Spleen (tissue), 13 donors: ENCODE measurements at places on chromosomes 11 and 22. TPM values are rescaled to one million over a fixed set of nuclear protein-coding genes. Genes with fewer than 3 reads are reported as not detected.

Gene APOL5
- total RNA-seq = not detected

Gene PARVA
- total RNA-seq = 29.7 TPM

Gene DGAT2
- total RNA-seq = 14.4 TPM

Gene KDM4D
- 2.8 TPM for total RNA-seq

Gene KIRREL3
- total RNA-seq = 1.4 TPM

Gene ACER3
- total RNA-seq = 52.2 TPM

Gene KCNC1
- total RNA-seq = not detected

Gene EIF4G2
- 510 TPM for total RNA-seq

- H3K4me3 ChIP-seq = no peak overlapping the region
- H3K27ac ChIP-seq = no peak overlapping the region
- no peak for DNase-seq
Observed at GRCh38 chr11:27711725-27712124, 11.5 kb upstream of the BDNF start.

GRCh38 chr22:28759861-28760560 is 12.5 kb upstream of the CCDC117 start:
- H3K27ac ChIP-seq = peak overlapping the region; percentile 7
- DNase-seq = peak; percentile 14
- no peaks in the 10 kb centered on the region for H3K36me3 ChIP-seq
- peak overlapping the region; percentile 43 for H3K4me3 ChIP-seq
- H3K4me1 ChIP-seq = no peaks in the 10 kb centered on the region

GRCh38 chr11:110778343-110778742 is 66.1 kb upstream of the ARHGAP20 start:
- no peak for DNase-seq
- no peak overlapping the region for H3K4me3 ChIP-seq
- peaks cover 6% of the 10 kb centered on the region for H3K4me1 ChIP-seq
- no peak overlapping the region for H3K27ac ChIP-seq
- H3K27me3 ChIP-seq = no peaks in the 10 kb centered on the region

- no peak overlapping the region for H3K4me3 ChIP-seq
- no peak overlapping the region for H3K27ac ChIP-seq
- no peaks in the 10 kb centered on the region for H3K36me3 ChIP-seq
Observed at GRCh38 chr11:85813721-85814120, 2.8 kb upstream of the SYTL2 start.

DNA sequence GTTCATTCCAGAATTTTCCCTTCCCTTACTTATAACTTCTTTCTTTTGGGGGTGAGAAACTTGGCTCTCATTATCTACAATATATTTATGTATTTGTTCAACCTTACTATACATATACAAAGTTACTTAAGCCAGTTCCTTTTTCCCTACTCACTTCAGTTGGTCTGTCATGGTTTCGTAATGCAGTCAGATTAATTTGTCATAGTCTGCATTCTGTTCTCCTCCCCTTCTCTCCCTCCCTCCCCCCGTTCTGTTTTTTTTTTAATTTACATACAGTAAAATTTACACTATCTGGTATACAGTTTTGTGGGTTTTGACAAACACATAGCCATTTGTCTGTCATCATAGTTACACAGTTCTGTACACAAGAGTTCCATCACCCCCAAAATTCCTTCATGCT is 71.8 kb upstream of the ADORA2A start:
- no peaks in the 10 kb centered on the region for H3K4me1 ChIP-seq
- H3K27me3 ChIP-seq = no peaks in the 10 kb centered on the region
- H3K4me3 ChIP-seq = no peak overlapping the region

DNA sequence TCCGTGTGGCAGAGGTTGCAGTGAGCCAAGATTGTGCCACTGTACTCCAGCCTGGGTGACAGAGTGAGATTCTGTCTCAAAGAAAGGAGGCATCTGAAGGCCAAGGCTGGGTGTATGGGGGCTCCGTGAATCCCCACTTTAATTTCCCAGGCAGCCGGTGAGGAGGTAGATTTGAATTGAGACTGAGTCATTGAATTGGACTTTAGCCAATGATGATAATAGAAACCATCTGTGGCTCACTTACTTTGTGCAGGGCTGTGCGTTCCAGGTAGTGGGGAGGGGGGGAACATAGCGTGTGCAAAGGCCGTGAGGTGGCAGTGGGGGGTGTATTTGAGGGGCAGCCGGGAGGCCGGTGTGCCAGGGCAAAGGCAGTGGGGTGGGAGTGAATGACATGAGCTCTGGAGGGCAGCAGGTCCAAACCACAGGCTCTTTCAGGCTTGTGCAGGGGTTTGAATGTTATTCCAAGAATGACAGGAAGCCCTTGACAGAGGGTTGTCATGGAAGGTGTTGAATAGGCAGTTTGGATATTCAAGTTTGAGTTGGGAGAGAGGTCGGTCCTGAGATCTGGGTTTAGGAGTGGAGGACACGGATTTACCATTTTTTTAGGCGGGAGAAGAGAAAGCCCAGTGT is 6.1 kb downstream of the ARHGAP8 start:
- no peak overlapping the region for H3K4me3 ChIP-seq
- no peak overlapping the region for H3K27ac ChIP-seq
- peaks cover 2% of the 10 kb centered on the region for H3K27me3 ChIP-seq

- peak overlapping the region; percentile 58 for H3K27ac ChIP-seq
- peaks cover 27% of the 10 kb centered on the region for H3K4me1 ChIP-seq
- H3K36me3 ChIP-seq = peaks cover 5% of the 10 kb centered on the region
- peak; percentile 92 for DNase-seq
Observed at GRCh38 chr11:2526808-2527381, 82.1 kb downstream of the KCNQ1 start.

GRCh38 chr11:134386945-134387344 is 25.1 kb downstream of the B3GAT1 start:
- H3K27ac ChIP-seq = no peak overlapping the region
- H3K36me3 ChIP-seq = no peaks in the 10 kb centered on the region
- no peak overlapping the region for H3K4me3 ChIP-seq
- H3K4me1 ChIP-seq = no peaks in the 10 kb centered on the region

DNA sequence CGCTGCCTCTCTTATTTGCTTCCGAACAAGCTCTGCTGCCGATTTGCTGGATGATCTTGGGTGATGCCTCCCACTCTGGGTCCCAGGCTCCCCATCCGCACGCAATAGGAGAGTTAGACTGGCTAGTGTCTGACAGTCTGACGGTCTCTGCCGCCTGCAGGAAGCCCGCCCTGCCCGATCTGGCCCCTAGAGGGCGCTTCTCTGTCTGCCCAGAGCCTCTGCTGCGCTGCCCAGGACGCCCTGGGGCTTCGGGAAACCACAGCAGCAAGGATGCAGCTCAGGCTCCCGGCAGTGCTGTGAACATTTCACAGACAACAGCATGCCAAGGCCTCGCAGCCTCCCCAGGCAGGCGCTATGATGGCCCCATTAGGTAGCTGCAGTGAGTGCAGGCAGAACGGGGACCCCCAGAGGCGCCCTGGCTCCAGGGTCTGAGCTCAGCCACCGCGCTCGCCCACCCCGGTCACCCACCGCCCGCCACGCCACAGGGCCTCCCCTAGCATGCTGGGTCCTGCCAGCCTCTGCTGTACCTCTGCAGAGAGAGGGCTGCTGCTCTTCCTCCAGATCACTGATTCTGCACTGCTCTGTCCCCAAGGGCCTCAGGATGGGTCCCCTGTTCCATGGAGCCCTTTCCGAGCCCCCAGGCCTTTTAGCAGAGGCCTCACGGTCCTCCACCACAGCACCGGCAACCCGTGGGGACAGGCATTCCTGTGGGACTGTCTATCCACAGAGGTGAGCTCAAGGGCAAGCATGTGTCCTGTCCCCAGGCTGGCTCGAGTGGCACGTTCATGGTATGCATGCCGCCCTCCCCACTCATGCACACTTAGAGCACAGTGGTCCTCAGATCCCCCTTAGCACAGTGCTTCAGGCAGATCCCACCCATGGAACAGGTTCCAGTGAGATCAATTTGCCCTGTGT is 4.3 kb upstream of the BAIAP2L2 start:
- H3K36me3 ChIP-seq = peaks cover 11% of the 10 kb centered on the region
- H3K27ac ChIP-seq = no peak overlapping the region
- peak; percentile 95 for DNase-seq
- no peak overlapping the region for H3K4me3 ChIP-seq
- no peaks in the 10 kb centered on the region for H3K4me1 ChIP-seq

GRCh38 chr11:108592591-108593213 is 866 bp downstream of the EXPH5 start:
- H3K27ac ChIP-seq = no peak overlapping the region
- no peaks in the 10 kb centered on the region for H3K36me3 ChIP-seq
- H3K4me1 ChIP-seq = peaks cover 4% of the 10 kb centered on the region
- DNase-seq = peak; percentile 81
- H3K27me3 ChIP-seq = peaks cover 10% of the 10 kb centered on the region

- no peak overlapping the region for H3K27ac ChIP-seq
- no peak for DNase-seq
- no peaks in the 10 kb centered on the region for H3K27me3 ChIP-seq
- H3K4me3 ChIP-seq = no peak overlapping the region
- no peaks in the 10 kb centered on the region for H3K36me3 ChIP-seq
Observed at GRCh38 chr11:120013325-120014250, 124.3 kb downstream of the TRIM29 start.

- H3K27me3 ChIP-seq = no peaks in the 10 kb centered on the region
- no peak overlapping the region for H3K4me3 ChIP-seq
- H3K36me3 ChIP-seq = no peaks in the 10 kb centered on the region
- H3K4me1 ChIP-seq = no peaks in the 10 kb centered on the region
- peak overlapping the region; percentile 51 for H3K27ac ChIP-seq
Observed at GRCh38 chr22:40620464-40621046, 16.0 kb downstream of the MRTFA start.
